Stimulated activated CD4-positive, alpha-beta T cell treated with anti-CD3 and anti-CD28 coated beads, Interleukin-12 subunit alpha, Interleukin-12 subunit beta, amount 100 ng/mL, for 4 hours (primary cell): ENCODE measurements at places on chromosomes 1 and 21.

DNA sequence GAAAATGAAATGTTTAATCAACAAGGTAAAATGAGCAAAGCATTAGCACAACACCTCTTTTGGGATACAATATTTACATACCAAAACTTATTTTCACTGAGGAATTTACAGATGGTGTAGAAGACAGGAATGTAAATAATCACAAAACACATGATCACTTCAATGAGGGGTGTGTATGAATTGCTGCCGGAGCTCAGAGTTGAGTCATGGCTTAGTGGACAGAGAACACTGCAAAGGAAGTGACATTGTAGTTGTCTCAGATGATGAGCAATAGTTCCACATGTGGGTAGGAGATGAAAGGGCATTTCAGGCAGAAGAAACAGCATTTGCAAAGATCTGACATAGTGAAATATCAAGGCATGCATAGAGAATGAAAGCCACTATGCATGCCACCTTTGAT, 5.6 kb upstream of the KPRP start:
- DNase-seq: no peak

- DNase-seq: peak; percentile 22
Measured at GRCh38 chr1:228735871-228736586, 750 bp downstream of the RHOU start.

DNA sequence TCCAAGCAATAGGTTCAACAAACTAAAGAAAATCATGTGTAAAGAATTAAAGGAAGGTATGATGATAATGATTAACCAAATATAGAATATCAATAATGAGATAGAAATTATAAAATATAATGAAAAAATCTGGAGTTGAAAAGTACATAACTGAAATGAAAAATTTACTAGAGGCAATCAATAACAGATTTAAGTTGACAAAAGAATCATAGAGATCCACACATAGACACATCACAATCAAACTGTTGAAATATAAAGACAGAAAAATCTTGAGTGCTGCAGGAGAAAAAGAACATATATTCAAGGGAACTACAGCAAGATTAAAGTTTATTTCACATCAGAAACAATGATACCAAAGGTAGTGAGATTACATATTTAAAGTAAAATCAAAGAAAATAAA, 63.7 kb downstream of the RNASEL start:
- DNase-seq: no peak

- no peak for DNase-seq
Measured at GRCh38 chr1:6523566-6523965, 30.7 kb downstream of the NOL9 start.

- no peak for DNase-seq
Measured at GRCh38 chr1:215146240-215146975, 63.9 kb downstream of the KCNK2 start.

GRCh38 chr21:46553993-46554392, 50.9 kb downstream of the S100B start:
- no peak for DNase-seq

GRCh38 chr1:70892140-70892539, 155.5 kb downstream of the PTGER3 start:
- no peak for DNase-seq
